ENCODE measurements at places on chromosomes 6 and 20.

DNA sequence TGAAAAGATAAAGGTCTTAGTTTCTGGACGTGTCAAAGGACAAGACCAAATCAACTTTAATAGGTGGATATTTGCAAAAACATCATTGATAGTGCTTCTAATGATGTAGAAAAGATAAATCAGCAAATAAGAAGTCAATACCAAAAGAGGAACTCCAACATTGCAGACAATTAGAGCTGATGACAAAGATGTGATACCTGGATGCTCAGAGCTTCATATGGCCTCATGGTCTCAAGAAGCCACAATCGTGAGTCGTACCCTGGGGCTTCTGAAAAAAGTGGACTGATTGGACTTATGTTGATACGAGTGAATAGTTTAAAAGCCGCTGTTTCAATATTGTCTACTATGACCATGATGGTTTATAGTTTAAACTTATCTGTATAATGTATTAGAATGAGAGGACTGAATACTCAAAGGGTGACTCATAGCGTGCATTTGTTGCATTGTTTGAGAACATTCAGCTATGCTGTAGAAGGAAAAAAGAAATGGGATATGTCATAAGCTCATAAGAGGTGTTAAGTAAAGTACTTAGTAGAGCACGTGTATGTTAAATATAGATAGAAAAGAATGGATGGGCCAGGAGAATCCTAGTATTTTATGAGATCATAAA, 54.6 kb upstream of the RIPOR2 start:
- no peak for DNase-seq

GRCh38 chr6:158042245-158042798, 60.7 kb downstream of the SYNJ2 start:
- no peak for DNase-seq

DNA sequence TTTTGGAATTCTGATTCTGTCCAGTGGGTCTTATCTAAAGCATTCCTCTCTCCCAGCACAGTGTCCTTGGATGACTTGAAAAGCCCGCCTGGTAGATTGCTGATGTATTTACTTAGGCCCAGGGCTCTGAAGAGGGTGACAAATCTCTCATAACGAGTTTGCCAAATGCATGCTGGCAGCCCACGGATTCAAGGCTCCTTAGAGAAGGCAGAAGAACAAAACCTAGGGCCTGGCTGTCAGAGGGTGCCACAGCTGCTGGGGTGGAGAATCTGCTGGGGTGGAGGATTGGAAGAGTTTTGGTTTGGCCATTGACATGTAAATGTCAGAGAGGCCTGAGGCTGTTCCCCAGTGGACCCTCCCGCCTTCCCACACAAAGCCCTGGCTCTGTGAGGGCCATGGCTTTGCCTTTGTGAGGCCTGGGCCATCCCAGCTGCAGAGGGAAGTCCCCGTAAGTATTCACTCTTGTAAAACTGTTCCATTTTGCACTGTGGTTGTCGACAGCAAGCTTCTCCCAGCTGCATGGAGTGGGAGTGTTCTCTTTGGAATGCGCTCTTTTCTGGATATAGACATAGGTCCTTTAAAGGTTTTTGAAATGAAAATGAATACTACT, 50.3 kb downstream of the ANKRD6 start:
- DNase-seq, result no peak

DNA sequence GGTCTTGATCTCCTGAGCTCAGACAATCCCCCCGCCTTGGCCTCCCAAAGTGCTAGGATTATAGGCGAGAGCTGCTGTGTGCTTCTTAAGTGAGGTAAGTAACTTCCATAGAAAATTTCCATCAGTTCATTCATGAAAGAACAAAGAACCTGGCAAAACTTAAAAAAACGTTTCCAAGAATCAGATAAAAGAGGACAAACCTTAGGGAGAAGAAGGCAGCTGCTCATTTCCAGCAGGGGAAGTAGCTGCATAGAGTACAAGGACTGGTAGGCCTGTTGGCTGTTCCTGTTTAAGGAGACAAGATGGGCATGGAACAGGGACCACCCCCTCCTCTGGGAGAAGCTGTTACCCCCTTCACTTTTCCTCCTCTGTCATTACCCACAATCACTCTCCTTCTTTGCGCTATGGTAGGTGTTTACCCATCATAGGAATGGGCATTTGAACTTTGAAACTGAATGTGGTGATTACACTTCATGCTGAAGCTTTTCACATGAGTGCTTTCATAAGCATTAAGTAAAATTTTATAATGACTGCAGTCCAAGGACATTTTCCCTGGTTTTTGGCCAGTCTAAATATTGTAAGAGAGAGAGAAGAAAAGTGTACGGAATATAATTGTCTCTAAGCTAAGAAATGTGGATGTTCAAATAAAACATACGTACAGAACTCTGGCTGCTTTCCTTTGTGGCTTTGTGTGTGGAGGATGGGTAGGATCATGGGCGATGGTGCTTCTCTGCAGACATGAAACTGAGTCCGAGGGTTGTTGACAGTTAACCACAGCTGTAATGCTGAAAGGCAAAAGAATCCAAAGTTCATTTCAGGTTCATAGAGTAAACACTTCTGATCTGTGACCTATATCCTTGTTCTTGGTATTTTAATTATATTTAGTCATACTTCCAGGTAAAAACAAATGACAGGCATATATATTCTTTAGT, 56.4 kb downstream of the CCN2 start:
- no peak for DNase-seq

GRCh38 chr6:70303034-70303525, at the start of gene COL9A1:
COL9A1 (minus strand) TSS chr6:70303084; CDS start chr6:70302924, 160 bp downstream.
- DNase-seq, result no peak

DNA sequence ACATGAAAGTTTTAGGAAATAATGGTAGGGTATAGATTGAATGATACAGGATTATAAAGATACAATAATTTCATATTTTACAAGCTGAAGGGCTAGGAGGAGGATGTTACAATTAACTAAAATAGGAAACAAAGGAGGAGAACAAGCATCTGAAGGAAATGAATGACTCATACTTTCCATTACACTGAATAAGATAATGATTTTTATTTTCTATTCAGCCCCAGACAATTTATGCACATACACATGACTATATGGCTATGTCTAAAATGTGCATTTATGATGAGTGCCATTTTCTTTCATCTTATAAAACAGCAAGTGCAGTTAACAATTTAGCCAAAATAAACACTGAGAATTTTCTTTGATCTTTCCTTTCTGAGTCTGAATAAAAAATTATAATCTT, 994.6 kb upstream of the ADGRB3 start:
- DNase-seq, result no peak
